ENCODE measurements at places on chromosomes 4 and X. TPM values are rescaled to one million over a fixed set of nuclear protein-coding genes. Genes with fewer than 3 reads are reported as not detected.
A peak's percentile ranks its signal among the peaks of the same experiment; 100 is the strongest.

MAGEC3 gene
- not detected for polyA plus RNA-seq

GRCh38 chrX:68685685-68686084 is 38.2 kb downstream of the STARD8 start:
- no peak overlapping the region for H3K4me3 ChIP-seq
- H3K27me3 ChIP-seq: no peaks in the 10 kb centered on the region
- H3K4me1 ChIP-seq: no peaks in the 10 kb centered on the region

GRCh38 chr4:94660614-94661013 is 97.1 kb upstream of the BMPR1B start:
- no peak overlapping the region for H3K27ac ChIP-seq
- H3K4me3 ChIP-seq: no peak overlapping the region
- no peaks in the 10 kb centered on the region for H3K27me3 ChIP-seq
- H3K36me3 ChIP-seq: no peaks in the 10 kb centered on the region

FBXO8 gene
- polyA plus RNA-seq: 14.5 TPM

- no peaks in the 10 kb centered on the region for H3K36me3 ChIP-seq
- H3K4me3 ChIP-seq: no peak overlapping the region
- DNase-seq: peak; percentile 2
- no peaks in the 10 kb centered on the region for H3K4me1 ChIP-seq
- no peak overlapping the region for H3K27ac ChIP-seq
Observed at GRCh38 chrX:55056820-55057674, 17.8 kb upstream of the PAGE2B start.

- no peak overlapping the region for H3K27ac ChIP-seq
- DNase-seq: no peak
- peaks cover 44% of the 10 kb centered on the region for H3K4me1 ChIP-seq
- H3K4me3 ChIP-seq: no peak overlapping the region
Observed at GRCh38 chr4:145734031-145734430, 54.1 kb downstream of the C4orf51 start.

DNA sequence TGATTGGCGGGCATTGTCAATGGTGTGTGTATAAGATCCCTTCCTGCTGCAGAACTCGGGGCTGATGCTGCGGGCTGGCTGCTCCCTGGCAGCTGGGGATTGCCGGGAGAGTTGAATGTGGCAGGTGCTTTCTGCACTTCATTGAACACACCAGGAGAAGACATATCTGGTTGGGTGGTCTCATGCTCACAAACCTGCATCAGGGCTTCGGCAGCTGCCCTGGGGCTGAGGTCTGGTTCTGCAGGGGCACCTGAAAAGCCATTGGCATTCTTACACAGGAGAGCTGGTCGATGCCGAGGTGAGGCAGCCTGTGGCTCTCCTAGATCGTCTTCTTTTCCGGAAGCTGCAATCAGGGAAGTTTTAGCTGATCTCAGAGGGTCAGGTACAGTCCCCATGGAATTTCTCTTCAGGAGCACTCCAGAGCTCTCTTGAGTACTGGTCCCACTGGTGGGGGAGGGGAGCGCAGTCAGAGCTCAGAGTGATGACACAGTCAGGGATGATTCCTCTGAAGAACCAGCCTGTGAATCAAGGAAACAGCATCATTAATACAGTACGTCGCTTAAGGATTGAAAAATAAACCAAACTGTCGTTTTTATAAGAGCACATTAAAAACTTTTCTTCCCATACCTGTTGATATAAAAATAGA is 57.8 kb downstream of the GPRIN3 start:
- H3K4me3 ChIP-seq: peak overlapping the region; percentile 41
- H3K36me3 ChIP-seq: peaks cover 3% of the 10 kb centered on the region
- peaks cover 5% of the 10 kb centered on the region for H3K4me1 ChIP-seq
- H3K27me3 ChIP-seq: no peaks in the 10 kb centered on the region
- H3K27ac ChIP-seq: peak overlapping the region; percentile 88
- no peak for DNase-seq
